ENCODE measurements at places on chromosomes 16 and 17. TPM values are rescaled to one million over a fixed set of nuclear protein-coding genes. Genes with fewer than 3 reads are reported as not detected.

DNA sequence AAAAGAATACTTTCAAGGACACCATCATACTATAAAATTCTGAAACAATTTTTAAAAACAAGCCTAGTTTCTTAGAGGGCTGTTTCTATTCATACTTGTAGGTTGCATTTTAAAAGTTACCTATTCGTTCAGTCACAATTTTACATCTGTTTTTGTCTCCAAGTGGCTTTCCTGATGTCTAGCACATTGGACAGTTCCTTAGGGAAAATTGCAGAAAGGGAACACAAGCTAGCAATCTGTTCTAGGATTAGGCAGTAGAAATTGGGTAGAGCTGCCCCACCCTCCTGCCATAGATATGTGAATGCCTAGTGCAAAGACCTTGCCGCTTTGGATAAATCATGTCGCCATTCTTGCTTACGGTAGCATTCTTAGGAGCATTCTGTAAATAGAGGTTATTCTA, 358.9 kb downstream of the RBFOX1 start:
- no peaks in the 10 kb centered on the region for H3K36me3 ChIP-seq
- H3K27me3 ChIP-seq, result no peaks in the 10 kb centered on the region
- DNase-seq, result no peak
- H3K4me3 ChIP-seq, result no peak overlapping the region
- H3K4me1 ChIP-seq, result no peaks in the 10 kb centered on the region

Gene DYNLRB2
- not detected for total RNA-seq

DNA sequence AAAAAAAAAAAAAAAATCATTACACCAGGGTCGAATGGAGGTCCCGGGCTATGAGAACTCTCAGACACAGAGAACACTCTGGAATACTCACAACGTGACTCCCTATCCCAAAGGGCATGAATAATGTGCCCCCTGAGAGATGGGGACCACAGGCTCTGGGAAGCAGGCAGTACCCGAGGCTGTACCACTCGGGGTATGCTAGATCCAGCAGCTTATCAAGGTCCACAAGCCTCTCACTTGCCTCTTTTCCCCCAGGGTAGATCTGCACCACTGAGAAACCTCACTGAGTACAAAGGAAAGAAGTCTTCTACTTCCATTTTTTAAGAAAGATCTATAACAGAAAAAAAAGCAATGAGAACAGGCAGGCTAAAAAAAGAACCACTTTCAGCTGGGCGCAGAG, 40.5 kb downstream of the WDR59 start:
- H3K4me1 ChIP-seq, result no peaks in the 10 kb centered on the region
- H3K27ac ChIP-seq, result no peak overlapping the region
- H3K27me3 ChIP-seq, result no peaks in the 10 kb centered on the region
- H3K36me3 ChIP-seq, result peaks cover 3% of the 10 kb centered on the region

DNA sequence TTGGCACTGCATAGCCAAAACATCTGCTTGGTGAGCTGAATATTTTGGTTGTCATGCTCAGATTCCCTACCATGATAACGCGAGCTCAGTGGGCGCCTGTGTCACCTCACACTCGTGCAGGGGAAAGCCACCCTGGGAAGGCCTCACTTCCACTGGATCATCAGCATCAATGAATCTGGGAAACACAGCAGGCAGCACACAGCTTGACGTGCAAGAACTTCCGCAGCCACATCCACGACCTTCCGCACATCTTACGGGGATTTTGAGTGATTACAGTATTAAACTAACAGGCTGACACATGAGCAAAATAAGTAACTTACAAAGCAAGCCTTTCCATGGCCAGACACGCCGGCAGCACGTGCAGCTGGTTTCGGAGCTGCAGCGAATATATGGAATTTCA, 54.7 kb upstream of the FOXF1 start:
- no peaks in the 10 kb centered on the region for H3K27me3 ChIP-seq
- DNase-seq, result no peak
- H3K4me3 ChIP-seq, result no peak overlapping the region
- no peaks in the 10 kb centered on the region for H3K36me3 ChIP-seq

DNA sequence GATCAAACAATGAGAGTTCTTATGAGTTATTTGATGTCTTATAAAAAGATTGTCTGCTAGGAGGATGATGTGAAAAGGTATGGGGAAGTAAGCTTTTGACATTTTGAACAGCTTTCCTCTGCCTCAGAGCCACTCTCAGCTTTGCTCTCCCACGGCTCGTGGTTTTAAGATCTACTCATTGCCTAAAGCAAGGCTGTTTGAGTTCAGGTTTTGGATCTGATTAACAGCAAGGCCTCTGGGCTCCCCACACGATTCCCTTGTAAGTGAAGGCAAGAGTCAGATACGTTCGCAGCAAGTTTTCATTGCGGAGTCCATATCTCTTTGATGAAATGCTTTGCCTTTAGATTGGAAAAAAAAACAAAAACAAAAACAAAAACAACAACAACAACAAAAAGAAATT, 515.0 kb upstream of the SALL1 start:
- no peak overlapping the region for H3K27ac ChIP-seq
- H3K27me3 ChIP-seq, result no peaks in the 10 kb centered on the region
- H3K36me3 ChIP-seq, result no peaks in the 10 kb centered on the region
- DNase-seq, result no peak
- no peaks in the 10 kb centered on the region for H3K4me1 ChIP-seq

Gene CLN3
- total RNA-seq, result 21.5 TPM

Gene CBX2
- 8.5 TPM for total RNA-seq

- H3K36me3 ChIP-seq, result no peaks in the 10 kb centered on the region
- no peak overlapping the region for H3K4me3 ChIP-seq
- no peaks in the 10 kb centered on the region for H3K4me1 ChIP-seq
- H3K27ac ChIP-seq, result no peak overlapping the region
- no peak for DNase-seq
- no peaks in the 10 kb centered on the region for H3K27me3 ChIP-seq
Measured at GRCh38 chr17:81126281-81127132, 38.8 kb upstream of the PVALEF start.

Gene CENPT
- 31.4 TPM for total RNA-seq
